NCI-H1048 (cell line): ENCODE measurements at places on chromosomes 7 and 10.

- no peak for DNase-seq
Measured at GRCh38 chr10:106508950-106509349, 655.6 kb downstream of the SORCS1 start.

GRCh38 chr10:54681136-54681535 lies 119.9 kb downstream of the PCDH15 start:
- no peak for DNase-seq

- no peak for DNase-seq
Measured at GRCh38 chr7:136953386-136953785, 84.9 kb downstream of the CHRM2 start.

- DNase-seq = no peak
Measured at GRCh38 chr7:156642306-156643045, 1.9 kb downstream of the RNF32 start.

- DNase-seq = no peak
Measured at GRCh38 chr10:124593431-124593985, 131.9 kb downstream of the LHPP start.

DNA sequence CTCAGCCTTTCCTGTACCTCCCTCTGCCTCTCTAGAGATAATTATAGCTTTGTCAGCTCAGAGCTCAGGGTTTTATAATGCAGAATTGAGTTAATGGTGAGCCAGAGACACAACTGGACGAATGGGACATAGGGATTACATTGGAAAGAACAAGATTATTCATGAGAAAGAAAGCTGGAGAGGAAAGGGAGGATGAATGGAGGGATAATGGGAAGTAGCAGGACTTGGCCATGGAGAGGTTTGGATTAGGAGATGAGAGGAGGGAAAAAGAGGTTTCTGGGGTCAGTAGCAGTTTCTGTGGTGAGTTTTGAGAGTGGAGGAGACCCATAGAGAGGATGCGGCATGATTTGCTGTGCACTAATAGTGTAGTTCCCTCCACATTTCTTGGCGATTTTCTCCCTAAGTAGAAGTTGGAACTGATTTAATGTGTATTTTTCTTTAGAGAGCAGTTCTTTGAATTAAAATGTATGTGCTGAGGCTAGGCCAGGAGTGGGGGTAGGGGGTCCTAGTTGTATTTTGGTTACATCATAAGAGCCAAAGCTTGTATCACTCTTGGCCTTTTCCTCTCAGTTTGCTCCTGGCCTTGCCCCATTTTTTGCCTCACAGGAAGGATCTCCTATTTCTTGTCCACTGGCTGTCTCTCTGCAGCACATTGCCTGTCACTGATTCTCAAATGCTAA lies 107.4 kb downstream of the MKX start:
- DNase-seq = no peak

DNA sequence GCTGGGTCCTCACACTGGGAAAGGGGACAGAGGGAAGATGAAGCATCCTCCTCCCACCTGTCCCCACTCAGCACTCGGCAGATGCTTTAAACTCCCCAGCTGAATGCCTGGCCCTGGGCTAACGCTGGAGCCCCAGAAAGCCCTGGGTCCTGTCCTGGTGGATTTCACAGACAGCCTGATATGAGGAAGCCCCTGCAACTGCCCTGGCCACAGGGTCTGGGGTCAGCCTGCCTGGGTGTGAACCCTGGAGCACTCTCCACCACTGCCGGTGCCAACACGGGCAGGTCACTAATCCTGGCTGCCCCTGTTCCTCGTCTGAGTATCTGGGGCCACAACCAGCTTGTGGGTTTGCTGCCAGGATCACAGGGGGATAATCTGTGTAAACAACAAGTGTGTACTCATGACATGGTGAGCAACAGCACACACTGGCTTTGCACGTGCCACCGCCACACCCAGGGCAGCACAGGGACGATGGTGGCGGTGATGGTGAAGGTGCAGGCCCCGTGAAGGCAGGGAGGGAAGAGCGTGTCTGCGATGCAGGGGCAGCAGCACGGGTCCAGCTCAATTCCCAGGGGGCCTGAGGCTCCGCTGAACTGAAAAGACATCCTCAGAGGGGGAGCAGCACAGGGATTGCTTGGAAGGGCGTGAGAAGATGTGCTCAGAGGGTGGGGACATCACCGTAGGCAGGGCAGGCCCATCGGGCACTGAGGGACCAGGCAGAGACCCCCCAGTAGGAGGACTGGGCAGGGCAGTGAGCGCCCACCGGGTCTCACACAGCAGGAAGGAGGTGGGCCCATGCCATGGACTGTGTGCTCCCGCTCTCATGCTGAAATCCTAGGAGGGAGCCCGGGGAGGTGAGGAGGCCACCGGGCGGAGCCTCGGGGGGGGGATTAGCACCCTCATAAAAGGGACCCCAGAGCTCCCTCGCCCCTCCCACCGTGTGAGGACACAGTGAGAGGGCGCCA lies 238.7 kb downstream of the MAD1L1 start:
- DNase-seq = no peak

- DNase-seq = no peak
Measured at GRCh38 chr7:82410461-82410860, 33.1 kb downstream of the CACNA2D1 start.

GRCh38 chr10:14608381-14609001 lies 166.2 kb downstream of the FAM107B start:
- no peak for DNase-seq

GRCh38 chr7:77903597-77903996 lies 105.0 kb downstream of the PHTF2 start:
- DNase-seq = no peak

GRCh38 chr10:28470873-28471651 lies 61.9 kb upstream of the WAC start:
- no peak for DNase-seq

GRCh38 chr7:139714163-139714901 lies 63.5 kb downstream of the HIPK2 start:
- DNase-seq = no peak

DNA sequence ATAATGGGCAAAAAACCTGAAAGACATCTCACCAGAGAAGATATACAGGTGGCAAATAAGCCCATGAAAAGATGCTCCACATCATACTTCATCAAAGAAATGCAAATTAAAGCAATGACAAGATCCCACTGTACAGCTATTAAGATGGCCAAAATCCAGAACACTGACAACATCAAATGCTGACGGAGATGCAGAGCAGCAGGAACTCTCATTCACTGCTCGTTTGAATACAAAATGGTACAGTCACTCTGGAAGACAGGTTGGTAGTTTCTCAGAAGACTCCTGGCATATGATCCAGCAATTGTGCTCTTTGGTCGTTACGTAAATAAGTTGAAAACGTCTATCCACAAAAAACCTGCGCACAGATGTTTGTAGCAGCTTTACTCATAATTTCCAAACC lies 35.5 kb downstream of the KIN start:
- DNase-seq = no peak

DNA sequence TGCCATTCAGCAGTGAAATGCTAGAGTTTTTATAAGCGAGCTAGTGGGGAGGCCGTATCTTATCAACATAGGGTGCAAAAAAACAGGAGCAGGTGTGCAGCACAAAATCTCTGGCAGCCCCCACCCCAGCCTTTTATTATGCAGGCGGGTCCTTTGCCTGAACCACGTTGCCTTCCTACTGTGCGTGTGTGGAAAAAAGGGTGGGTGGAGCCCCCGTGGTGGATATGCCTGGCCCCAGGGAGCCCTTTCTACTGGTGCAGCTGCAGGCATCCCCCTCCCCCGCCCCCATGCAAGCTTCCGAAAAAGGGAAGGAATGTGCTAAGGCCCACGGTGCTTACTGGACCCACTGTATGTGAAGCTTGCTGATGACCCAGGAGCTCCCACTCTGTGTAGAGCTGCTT lies 175.9 kb downstream of the USP6NL start:
- DNase-seq = no peak

DNA sequence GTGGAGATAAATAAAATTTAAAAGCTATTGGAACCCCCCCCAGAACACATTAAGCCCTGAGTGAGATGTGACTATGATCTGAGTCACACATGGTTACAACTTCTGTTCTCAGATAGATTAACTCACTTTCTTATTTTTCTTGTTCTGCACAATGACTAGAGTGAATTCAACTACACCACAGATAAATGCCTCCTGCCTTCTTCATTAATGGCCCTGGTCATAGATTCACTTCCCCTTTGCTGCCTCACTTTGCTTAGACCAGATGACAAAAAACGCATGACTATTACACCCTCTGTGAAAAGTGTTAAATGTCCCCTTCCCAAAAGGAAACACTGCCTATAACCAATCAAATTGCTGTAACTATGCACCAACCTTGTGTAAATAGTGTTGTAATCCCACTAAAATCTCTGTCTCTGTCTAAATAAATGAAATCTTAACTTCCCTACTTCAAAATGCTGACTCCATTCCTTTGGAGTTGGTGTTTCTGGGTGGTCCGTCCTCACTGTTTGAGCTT lies 49.4 kb downstream of the AKR1D1 start:
- DNase-seq = no peak

DNA sequence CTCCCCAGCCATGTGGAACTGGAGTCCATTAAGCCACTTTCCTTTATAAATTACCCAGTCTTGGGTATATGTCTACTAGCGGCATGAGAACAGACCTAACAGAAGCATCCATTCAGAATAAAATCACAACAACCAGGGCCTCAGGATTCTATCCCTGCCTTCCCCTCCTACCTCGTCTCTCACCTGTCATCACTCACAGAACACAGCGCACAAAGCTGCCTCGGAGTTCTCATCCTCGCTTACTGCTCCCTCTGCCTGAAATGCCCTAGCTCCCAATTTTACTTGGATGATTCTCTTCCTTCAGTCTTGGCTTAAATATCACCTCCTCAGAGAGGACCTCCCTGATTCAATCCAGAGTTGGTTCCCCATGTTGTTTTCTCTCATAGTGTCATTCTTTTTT lies 70.7 kb upstream of the AFAP1L2 start:
- no peak for DNase-seq

GRCh38 chr10:16674147-16674703 lies 143.0 kb downstream of the RSU1 start:
- no peak for DNase-seq

GRCh38 chr7:106101726-106102125 lies 10.4 kb downstream of the SYPL1 start:
- DNase-seq = no peak

GRCh38 chr7:151138153-151138851 lies 29.2 kb downstream of the GBX1 start:
- DNase-seq = no peak

DNA sequence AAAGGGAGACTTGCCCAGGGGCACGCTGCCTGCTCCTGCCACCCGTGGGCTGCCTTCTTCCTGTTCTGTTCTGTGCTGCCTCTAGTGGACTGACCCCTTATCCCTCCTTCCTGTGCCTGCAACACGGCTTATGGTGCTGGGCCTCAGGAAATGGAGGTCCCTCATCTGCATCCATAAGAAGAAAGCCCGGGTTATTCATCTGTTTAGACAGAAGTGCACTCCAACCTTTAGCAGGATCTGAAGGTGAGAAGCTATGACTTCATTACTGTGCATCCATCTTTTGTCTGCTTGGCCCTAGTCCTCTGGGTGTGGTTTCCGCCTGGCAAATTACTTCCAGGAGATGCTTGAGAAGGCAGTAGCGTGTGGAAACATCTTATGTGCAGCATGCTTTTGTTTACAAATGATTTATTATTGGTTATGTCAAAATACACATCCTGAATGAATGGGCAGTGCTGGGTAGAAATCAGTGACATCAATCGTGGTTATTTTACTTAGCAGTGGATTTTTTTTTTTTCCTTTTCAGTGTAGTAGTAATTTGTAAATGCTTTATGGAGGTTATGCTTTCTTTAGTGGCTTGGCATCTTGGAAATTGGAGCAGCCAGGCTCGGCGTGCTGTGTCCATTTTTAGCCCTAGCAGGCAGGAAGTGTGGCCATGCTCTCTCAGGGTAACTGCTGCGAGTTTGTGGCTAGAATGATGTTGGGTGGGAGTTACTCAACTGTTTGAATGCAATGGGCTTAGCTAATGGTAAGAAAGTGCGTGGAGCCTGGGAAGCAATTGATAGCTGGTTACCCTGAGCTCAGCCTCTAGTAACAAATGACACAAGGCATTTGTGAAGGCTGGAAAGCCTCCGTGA lies 12.7 kb downstream of the PTPRE start:
- no peak for DNase-seq

GRCh38 chr7:99624484-99624883 lies 7.7 kb downstream of the ZSCAN25 start:
- DNase-seq = no peak

GRCh38 chr10:122052701-122053100 lies 63.7 kb downstream of the TACC2 start:
- DNase-seq = no peak

DNA sequence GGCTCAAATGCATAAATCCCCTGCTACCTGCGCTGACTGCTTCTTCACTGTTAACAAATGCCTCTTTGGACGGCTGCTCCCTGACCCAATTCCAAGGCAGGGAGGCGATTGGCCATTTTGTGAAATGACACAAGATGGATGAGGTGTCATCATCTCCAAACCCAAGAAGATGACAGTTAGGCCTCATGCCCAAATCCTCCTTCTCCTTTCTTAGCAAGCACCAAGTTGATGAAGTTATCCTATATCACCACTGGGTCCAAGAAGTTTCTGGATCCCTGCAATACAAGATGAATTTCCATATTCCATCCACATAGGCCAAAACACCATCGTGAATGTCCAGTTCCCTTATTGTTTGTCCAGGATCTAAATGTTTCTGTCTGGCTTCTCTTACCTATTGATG lies 98.5 kb upstream of the RAB11FIP2 start:
- no peak for DNase-seq

DNA sequence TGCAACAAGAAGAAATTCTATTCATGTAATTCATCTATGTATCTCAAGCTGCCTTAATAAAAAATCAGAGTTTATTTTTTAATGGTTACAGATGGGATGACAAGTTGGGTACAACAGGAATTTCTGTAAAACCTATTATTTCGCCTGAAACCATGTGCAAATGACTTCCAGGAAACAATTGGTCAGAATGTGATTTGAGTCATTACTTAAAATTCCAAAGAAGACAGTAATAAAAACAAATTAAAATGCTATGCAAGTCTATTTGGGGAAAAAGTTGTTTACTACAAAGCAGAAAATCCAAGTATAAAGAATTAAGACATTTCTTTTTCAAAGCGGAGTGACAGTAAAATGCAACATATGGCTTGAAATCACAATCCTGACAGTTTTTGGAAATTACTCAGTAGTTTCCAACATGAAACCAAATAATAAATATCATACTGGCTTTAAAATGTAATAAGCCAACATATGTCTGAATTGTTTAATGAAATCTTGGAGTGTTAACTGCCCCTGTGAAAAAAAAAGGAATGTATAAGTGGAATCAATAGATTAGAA lies 41.5 kb upstream of the SEMA3C start:
- no peak for DNase-seq

- no peak for DNase-seq
Measured at GRCh38 chr7:867406-868188, 8.8 kb upstream of the GET4 start.
